ENCODE measurements at places on chromosomes 5 and 9.

GRCh38 chr5:171166766-171167165 lies 142.3 kb upstream of the TLX3 start:
- peak; percentile 46 for DNase-seq

DNA sequence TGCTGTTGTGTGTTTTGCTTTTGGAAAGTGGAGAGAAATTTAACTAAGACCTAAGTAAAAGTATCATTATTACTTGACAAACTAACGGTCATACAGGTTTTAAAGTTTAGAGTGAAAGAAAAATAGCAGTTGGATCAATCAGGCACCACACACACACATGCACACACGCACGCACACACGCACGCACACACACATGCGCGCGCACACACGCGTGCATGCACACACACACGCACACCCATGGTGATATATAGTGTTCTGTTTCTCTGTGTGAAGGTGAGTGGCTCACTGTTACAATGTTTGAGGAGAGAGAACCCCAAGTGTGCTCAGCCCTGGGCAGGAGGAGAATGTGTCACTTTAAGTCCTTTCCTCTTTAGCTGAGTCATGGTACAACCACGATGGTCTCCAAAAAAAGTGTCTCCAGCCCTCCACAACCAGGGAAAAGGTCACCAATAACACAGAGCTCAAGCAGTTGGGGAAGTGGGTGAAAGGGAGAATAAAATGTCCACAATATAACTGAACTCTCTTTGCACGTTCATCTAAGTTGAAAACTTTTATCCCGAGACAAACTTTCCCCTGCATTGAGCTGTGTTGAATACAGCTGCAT lies 3.2 kb downstream of the ZNF366 start:
- DNase-seq, result no peak

DNA sequence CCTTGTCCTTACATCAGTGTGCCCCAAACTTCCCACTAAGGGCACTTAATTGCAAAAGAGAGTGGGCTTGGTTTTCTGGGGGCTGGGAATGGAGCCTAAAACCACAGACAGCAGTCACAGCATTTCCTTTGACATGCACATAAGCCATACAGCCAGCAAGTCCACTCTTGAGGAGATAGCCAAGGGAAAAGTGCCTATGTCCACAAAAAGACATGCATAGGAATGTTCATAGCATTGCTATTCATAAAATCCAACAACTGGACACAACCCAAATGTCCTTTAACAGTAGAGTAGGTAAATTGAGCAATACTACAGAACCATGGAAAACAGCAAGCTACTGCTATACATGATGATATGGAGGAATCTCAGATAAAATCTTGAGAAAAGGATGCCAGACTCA lies 11.7 kb upstream of the FAT2 start:
- no peak for DNase-seq

DNA sequence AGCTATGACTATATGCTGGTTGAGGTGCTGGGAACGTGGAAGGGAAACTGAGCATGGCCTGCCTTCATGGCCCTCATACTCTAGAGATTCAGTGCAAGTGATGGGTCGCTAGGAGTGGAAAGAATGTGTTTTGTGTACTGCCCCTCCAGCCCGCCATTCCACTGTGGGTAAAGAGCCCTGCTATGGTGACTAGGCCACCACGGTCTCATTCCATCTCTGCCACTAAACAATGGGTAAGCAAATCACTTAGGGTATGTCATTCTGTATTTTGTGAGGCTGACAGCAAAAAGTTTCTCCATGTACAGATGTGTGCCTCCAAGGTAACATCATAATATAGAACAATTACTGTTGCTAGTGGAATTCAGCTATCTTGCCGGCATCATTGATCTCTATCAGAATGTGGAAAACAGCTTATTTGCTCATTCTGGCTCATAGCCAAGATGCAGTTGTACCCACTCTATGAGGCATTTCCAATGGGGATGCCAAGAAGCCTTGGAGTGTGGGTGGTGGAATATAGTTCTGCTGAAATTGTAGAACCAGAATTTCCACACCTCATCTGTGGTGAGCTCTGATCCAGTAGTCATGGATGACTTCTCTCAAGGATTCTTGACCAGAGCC lies 12.5 kb downstream of the SMARCA2 start:
- DNase-seq, result no peak

GRCh38 chr5:170628691-170629565 lies 125.1 kb downstream of the KCNIP1 start:
- DNase-seq, result no peak

GRCh38 chr5:154753792-154754191 lies 1.4 kb upstream of the LARP1 start:
- DNase-seq, result no peak

DNA sequence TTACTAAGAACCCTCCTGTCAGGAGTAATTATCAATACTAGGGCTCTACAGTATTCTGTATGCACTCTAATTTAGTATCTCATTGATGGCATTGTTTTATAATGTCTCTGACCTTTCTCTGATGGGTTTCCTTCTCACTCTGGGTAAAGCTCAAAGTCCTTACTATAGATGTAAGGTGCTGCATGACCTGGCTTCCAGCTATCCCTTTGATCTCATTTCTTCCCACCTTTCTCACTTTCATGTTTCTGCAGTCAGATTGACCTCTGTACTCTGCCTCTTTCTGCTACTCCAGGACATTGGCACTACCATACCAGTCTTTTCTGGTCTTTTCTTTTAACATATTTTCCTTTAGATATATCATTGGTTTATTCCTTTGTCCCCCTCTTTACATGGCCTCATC lies 2332.8 kb upstream of the C9orf72 start:
- no peak for DNase-seq

GRCh38 chr5:170573114-170573513 lies 69.3 kb downstream of the KCNIP1 start:
- DNase-seq, result no peak

GRCh38 chr9:121199921-121200320 lies 1.7 kb downstream of the RAB14 start:
- no peak for DNase-seq

DNA sequence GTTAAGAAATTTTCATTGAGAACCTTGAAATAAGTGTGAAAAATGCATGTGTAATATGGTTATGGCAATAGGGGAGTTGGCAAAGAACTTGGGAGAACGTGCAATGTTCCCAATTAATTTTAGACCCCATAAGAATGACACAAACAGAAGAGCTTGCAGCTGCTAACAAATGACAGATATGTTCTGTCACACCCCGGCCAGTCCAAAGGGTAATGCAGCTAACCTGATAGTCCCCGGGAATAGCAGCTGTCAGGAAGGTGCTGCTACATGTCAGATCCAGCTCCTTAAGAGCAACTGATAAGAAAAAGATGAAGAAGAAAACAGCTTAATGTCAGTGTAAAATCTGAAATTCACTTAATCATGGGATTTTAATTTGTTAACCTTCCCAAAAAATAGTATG lies 30.4 kb downstream of the SEMA5A start:
- no peak for DNase-seq

DNA sequence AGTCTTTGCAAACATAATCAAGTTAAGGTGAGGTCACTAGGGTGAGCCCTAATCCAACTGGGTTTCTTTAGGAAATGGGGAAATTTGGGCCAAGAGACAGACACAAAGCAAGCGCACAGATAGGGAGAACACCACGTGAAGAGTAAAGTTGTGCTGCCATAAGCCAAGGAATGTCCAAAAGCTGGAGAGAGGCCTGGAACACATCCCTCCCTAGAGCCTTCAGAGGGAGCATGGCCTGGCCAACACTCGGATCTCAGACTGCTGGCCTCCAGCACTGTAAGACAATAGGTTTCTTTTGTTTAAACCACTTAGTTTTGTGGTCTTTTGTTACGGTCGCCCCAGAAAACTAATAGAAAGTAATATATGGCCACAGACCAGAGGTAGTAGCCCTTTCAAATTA lies 8.1 kb upstream of the ROR2 start:
- DNase-seq, result no peak

DNA sequence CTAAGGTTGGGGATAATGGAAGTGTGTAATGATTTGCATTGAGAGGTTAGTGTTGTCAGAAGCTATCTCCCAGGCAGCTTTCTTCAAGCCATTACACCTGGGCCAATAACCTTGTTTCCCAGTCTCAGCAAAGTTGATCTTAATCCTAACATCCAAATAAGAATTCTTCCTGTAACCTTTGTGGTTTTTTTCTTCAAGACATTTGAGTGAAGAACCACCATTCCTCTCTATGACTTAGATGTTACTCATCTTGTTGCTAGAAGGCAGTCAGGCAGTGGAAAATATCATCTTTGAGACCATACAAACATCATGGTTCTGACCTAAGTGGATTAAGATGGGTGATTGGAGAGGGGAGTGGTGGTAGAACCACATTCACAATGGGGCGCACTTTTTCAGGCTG lies 103.5 kb downstream of the NDUFAF2 start:
- DNase-seq, result no peak

- no peak for DNase-seq
Measured at GRCh38 chr5:10262995-10263394, 12.9 kb downstream of the CCT5 start.

DNA sequence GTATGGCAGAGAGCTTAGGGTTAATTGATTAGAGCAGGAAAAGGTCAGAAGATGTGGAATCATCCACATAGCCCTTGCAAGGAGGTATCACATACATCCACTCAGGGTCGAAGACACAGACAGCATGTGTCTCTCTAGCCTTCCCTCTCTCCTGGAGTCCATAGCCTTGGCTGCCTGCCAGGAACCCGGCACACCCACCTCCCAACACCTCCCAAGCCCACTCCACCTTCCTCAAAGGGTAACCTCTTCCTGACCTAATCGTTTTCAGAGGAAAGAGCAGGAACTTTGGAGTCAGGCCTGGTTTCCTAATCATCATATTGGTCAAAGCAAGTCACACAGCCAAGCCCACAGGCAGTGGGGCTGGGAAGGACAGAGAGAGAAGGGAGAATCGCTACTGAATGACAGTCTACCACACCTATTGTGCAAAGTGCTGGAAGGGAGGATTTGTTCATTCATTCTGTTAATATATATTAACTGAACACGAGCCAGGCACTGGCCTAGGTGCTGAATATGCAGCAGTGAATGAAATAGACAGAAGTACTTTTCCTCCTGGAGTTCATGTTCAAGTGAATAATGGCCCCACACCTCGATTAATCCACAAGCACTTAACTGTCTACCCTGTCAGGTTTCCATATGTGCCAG lies 107.8 kb downstream of the KCNIP1 start:
- DNase-seq, result no peak

DNA sequence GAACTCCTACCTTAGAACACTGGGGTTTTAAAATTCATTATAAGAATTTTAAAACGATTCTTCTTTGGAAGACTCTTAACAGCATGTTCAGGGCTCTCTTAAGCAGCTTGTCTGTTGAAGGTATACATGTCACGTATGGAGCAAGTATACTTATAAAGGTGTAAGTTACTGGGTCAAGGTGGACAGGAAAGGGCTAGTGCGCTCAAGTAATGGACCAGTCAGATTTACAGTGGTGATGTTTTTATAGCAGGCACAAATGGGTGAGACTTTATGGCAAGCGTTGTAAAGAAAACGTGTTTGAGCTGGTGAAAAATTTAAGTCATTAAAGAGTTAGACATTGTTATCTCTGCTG lies 7.9 kb downstream of the SLC44A1 start:
- no peak for DNase-seq

- DNase-seq, result no peak
Measured at GRCh38 chr5:53361708-53362107, 118.7 kb upstream of the FST start.

GRCh38 chr9:124215956-124216355 lies 41.8 kb upstream of the NEK6 start:
- DNase-seq, result no peak

GRCh38 chr5:115718927-115719326 lies 93.1 kb upstream of the TMED7 start:
- DNase-seq, result no peak

DNA sequence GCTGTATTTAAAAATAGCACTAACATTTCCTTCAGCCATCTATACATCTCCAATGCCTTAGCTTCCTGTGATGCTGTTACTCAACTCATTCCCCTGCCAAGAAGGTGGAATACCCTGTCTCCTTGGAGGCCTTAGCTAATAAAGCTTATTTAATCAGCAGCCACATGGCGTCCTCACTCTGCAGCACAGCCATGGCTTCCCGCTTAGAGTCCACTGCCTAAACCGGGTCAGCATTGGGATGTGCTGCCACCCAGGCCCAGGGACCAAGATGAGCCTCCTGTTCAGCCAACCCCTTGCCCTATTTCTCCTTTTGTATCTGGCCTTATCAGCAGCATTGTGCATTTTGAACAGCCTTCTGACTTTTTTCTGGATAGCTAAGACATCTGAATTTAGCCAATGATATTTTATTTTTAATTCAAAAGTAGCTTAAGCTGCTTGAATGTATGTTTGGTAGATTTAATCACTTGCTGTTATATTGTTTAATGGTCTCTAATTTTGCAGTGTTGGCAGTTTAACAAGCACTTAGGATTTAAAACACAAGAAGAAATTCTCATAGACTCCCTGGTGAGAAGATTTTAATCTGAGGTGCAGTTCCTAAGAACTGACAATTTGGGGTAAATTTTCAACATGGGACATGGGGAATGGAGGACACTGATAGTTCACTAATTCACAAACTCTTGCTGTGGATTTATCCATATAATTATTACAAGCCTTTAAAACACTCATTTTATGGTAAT lies 113.0 kb downstream of the RPS23 start:
- no peak for DNase-seq

DNA sequence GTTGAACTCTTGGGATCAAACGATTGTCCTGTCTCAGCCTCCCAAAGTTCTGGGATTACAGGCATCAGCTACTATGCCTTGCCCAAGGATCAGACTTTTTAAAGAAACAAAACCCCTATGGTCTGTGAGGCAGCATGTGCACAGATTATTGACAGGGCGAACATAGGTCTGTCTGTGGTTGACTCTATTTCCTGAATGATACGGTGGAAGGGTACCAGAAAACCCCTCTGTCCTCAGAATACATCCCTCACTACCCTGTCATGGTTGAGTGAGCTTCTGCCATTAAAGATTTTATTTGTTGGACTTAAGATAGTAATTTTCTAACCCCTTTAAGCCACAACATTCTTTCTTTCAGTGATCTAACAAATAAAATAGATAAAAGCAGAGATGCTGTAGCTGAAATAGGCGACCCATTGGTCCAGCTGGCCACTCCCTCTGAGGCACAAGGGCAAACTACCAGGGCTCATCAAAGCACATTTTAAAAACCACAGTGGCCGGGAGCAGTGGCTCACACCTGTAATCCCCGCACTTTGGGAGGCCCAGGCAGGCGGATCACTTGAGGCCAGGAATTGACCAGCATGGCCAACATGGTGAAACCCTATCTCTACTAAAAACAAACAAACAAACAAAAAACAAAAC lies 84.9 kb upstream of the ANKRD55 start:
- no peak for DNase-seq
